ENCODE measurements at places on chromosomes 2 and 18. TPM values are rescaled to one million over a fixed set of nuclear protein-coding genes. Genes with fewer than 3 reads are reported as not detected.

The CNDP1 gene
- 0.90 TPM for total RNA-seq

The SULT1C3 gene
- not detected for total RNA-seq

The APLF gene
- total RNA-seq, result 12.1 TPM

The SCYGR8 gene
- not detected for total RNA-seq

- no peaks in the 10 kb centered on the region for H3K27me3 ChIP-seq
- peaks cover 9% of the 10 kb centered on the region for H3K4me1 ChIP-seq
- H3K27ac ChIP-seq, result no peak overlapping the region
- H3K4me3 ChIP-seq, result no peak overlapping the region
These were observed 3.0 kb downstream of the WDR75 start for GRCh38 chr2:189444322-189444721.

GRCh38 chr18:65754121-65754520 lies 3.3 kb downstream of the CDH7 start:
- H3K36me3 ChIP-seq, result no peaks in the 10 kb centered on the region
- no peak for DNase-seq
- no peak overlapping the region for H3K4me3 ChIP-seq
- no peaks in the 10 kb centered on the region for H3K4me1 ChIP-seq
- H3K27ac ChIP-seq, result no peak overlapping the region
- peaks cover 3% of the 10 kb centered on the region for H3K27me3 ChIP-seq

DNA sequence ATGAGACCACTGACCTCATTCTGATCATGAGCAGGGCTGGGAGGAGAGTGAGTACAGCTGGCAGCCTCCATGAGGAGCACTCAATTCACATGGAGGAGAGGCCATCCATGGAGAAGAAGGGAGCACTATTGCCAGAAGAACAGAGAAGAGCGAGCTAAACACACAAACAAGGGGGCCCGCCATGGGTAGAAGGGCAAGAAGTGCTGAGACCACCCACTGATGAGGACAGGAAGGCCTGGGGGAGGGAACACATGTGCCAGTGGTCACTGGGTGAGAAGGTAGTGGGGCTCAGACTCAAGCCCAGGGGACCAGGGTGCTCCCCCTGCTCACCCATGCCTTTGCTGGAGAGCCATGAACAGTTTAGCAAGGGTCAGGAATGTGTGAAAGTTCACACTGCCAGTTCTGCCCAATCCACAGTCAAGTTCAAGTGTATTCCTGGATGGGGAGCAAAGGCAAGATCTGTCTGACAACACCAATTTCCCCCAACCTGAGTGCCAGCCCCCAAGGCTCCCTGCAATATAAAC lies 57.7 kb downstream of the TTC32 start:
- H3K4me1 ChIP-seq, result no peaks in the 10 kb centered on the region
- H3K4me3 ChIP-seq, result no peak overlapping the region
- H3K27me3 ChIP-seq, result no peaks in the 10 kb centered on the region
- H3K27ac ChIP-seq, result no peak overlapping the region
- DNase-seq, result no peak

DNA sequence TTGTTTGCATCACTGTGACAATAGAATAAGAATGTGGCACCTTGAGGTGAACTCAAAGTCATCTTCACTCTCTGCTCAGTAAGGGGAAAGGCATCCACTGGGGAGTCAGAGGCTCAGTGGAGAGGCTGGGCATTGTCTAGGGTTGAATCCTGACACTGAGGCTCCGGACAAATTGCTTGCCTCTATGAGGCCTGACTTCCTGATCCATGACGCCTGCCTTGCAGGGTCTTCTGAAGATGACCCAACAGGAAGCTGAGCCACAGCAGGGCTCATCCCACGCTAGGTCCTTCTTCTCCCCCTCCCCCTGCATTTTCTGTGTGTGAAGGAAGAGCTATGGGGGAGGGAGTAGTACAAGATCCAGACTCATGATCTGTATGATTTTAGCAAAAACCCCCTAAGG lies 265.1 kb downstream of the SH3BP4 start:
- no peak for DNase-seq
- H3K27ac ChIP-seq, result no peak overlapping the region
- no peaks in the 10 kb centered on the region for H3K4me1 ChIP-seq
- H3K27me3 ChIP-seq, result no peaks in the 10 kb centered on the region

- no peak for DNase-seq
- H3K4me3 ChIP-seq, result no peak overlapping the region
- H3K4me1 ChIP-seq, result no peaks in the 10 kb centered on the region
- no peak overlapping the region for H3K27ac ChIP-seq
These were observed 947.2 kb downstream of the ERBB4 start for GRCh38 chr2:211591426-211591825.

DNA sequence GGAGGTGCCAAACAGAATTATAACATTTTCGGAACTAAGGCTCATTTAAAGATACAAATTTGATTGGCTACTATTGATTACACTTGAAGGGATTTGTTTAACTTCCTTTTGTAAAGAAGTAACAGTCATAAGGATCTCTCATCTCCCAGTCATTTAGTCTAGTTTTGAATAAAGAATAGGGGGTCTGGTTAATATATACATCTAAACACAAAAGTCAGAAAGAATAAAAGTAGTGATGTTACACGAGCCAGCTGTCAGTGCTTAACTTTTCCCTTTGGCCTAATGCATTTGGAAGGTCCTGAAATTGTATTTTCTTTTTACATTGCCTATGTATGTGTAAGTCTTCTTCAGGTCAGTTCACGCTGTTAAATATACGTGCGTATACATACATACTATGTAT lies 8.1 kb downstream of the SEPTIN2 start:
- DNase-seq, result no peak
- no peaks in the 10 kb centered on the region for H3K4me1 ChIP-seq
- no peak overlapping the region for H3K27ac ChIP-seq
- H3K27me3 ChIP-seq, result no peaks in the 10 kb centered on the region

- no peak overlapping the region for H3K4me3 ChIP-seq
- no peak overlapping the region for H3K27ac ChIP-seq
- no peaks in the 10 kb centered on the region for H3K27me3 ChIP-seq
- DNase-seq, result no peak
- no peaks in the 10 kb centered on the region for H3K4me1 ChIP-seq
These were observed 421.5 kb upstream of the POU3F3 start for GRCh38 chr2:104432401-104432800.

DNA sequence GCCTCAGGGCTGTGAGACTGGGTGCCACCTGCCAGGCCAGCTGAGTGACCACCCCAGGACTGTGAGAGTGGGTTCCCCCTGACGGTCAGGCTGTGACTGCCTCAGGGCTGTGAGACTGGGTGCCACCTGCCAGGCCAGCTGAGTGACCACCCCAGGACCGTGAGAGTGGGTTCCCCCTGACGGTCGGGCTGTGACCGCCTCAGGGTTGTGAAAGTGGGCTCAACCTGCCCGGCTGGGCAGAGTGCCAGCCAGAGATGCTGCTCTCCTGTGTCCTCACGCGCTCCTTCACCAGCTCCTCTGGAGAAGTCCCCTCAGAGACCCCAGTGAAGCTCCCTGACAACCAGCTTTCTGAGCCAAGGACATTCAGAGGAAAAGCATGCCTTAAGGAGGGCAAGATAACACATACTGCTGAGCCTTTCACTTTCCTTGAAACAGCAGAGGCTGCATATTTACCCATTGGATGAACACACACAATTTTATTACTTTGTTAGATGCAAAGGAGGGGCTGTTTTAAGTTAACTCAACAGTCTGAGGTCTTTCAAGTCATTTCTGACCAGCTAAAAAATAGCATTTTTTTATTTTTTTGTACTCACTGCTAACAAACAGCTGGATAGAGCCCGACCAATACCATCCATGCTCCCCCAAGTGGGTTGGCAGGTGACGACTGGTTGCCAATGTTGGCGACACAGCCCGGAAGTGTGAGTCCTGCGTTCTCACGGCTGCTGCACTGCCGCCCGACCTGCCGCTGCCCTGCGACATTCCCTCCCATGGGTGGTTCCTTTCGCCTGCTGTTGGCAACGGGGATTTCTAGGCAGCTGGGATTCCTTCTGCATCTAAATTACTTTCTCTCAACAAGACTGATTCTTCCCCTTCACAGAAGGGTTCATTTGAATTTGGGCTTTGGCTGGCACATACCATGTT lies 70.7 kb downstream of the NDUFA10 start:
- H3K4me3 ChIP-seq, result no peak overlapping the region
- H3K27ac ChIP-seq, result peak overlapping the region; percentile 81
- H3K36me3 ChIP-seq, result no peaks in the 10 kb centered on the region
- H3K4me1 ChIP-seq, result peaks cover 5% of the 10 kb centered on the region
- peak; percentile 46 for DNase-seq
- no peaks in the 10 kb centered on the region for H3K27me3 ChIP-seq

- DNase-seq, result peak; percentile 94
- peak overlapping the region; percentile 94 for H3K27ac ChIP-seq
- H3K27me3 ChIP-seq, result no peaks in the 10 kb centered on the region
- H3K4me3 ChIP-seq, result peak overlapping the region; percentile 57
These were observed 1.0 kb upstream of the GMPPA start for GRCh38 chr2:219497495-219498279.

DNA sequence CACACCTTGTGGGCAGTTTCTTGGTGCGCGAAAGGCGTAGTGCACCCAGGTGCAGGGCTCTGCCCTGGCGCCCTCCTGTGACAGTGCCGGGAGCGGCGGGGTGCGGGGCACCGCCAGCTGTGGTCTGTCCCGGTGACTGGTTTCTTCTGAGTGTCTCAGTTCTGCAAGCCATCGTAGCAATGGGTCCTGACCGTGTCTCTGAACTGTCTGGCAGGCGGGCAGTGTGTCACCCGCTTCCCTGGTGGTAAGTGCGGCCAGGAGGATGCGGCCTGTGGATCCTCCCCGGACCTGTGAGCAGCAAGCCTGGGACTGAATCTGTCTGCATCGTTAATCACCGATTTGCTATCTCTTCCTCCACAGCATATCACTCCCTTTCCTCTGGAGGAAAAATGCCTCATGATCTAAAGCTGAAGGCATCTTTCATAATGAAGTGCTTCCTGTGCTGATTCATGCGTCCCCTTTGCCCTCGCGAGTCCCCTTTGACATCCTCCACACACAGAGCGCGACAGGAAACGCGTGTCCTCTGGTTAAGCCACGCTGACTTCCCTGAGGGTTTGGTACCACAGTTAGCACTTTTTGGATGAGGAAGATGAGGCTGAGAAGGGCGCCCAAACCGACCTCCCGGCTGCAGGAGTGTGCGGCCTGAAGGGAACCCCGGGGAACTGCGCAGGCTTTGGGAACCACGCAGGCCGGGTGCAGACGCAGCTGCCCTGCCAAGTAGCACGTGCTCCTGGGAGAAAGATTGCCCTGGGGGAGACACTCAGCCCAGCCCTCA lies 416.0 kb upstream of the HS6ST1 start:
- no peaks in the 10 kb centered on the region for H3K27me3 ChIP-seq
- DNase-seq, result no peak
- no peaks in the 10 kb centered on the region for H3K36me3 ChIP-seq
- H3K4me1 ChIP-seq, result no peaks in the 10 kb centered on the region

DNA sequence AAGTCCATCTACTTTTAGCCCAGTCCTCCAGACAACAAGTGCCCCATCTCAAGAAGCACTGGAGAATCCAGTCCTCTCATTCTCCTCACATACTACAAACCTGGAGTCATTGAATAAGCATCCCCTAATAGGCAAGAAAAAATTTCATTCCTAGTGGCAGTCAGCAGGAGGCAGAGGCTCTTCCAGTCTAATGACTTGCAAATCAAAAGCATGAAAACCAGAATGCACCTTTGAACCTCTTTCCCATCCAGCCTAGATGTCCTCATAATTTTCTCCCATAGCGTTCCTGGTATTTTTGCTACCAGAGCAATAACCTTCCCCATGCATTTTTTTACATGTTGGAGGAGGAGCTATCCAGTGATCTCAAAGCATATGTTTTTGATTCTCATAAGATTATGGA lies 252.6 kb downstream of the TTC32 start:
- no peaks in the 10 kb centered on the region for H3K27me3 ChIP-seq
- H3K4me1 ChIP-seq, result no peaks in the 10 kb centered on the region
- no peak overlapping the region for H3K27ac ChIP-seq
- no peaks in the 10 kb centered on the region for H3K36me3 ChIP-seq

DNA sequence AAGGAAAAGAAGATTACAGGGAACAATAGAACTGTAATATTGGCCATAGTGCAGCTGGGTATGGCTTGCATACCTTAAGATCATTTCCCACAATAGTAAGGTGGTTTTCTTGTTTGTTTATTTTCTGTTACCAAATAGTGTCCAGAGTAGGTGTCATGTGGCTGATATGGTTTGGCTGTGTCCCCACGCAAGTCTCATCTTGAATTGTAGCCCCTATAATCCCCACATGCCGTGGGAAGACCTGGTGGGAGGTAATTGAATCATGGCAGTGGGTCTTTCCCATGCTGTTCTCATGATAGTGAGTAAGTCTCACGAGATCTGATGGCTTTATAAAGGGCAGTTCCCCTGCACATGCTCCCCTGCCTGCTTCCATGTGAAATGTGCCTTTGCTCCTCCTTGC lies 190.1 kb downstream of the ICOS start:
- H3K36me3 ChIP-seq, result no peaks in the 10 kb centered on the region
- H3K4me3 ChIP-seq, result no peak overlapping the region
- no peak for DNase-seq
- H3K27ac ChIP-seq, result no peak overlapping the region

GRCh38 chr2:237721458-237721857 lies 77.1 kb upstream of the RBM44 start:
- DNase-seq, result no peak
- no peaks in the 10 kb centered on the region for H3K4me1 ChIP-seq
- H3K27ac ChIP-seq, result peak overlapping the region; percentile 52
- no peaks in the 10 kb centered on the region for H3K27me3 ChIP-seq
- H3K4me3 ChIP-seq, result no peak overlapping the region

DNA sequence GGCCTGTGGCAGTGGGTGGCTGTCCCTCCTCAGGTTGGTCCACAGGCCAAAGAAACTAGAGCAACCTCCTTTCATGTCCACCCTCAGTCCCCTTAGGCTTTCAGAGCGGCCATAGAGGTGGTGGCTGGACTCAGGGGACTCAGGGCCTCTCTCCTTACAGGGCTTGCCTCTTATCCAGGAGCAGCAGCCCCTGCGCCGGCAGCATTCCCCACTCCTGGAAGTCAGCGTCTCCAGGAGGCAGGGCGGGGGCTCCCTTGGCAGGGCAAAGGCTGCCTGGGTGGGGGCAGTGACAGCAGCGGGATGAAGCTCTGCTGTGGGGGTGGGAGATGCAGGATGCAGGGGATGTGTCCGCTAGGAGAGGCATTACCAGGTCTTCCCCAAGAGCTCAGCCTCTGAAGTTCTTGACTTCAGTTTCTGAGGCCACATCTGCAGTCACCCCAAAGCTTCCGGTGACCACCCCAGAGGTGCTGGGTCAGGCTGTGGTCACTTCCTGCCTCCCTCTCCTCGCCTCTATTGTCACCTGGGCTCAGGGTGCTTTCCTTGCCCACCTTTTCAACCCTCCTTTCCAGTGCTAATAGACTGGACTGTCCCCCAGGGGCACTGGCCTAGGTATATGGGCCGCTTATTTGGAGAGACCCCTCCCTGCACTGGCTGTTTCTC lies 8.6 kb upstream of the GPR55 start:
- peak; percentile 7 for DNase-seq
- no peaks in the 10 kb centered on the region for H3K4me1 ChIP-seq
- H3K4me3 ChIP-seq, result no peak overlapping the region
- H3K36me3 ChIP-seq, result no peaks in the 10 kb centered on the region
- no peaks in the 10 kb centered on the region for H3K27me3 ChIP-seq
- H3K27ac ChIP-seq, result no peak overlapping the region

- H3K27me3 ChIP-seq, result no peaks in the 10 kb centered on the region
- H3K4me3 ChIP-seq, result no peak overlapping the region
- no peaks in the 10 kb centered on the region for H3K4me1 ChIP-seq
- H3K36me3 ChIP-seq, result no peaks in the 10 kb centered on the region
These were observed 4.3 kb downstream of the TGOLN2 start for GRCh38 chr2:85323351-85323987.
